ENCODE measurements at places on chromosomes 7 and 10.
A peak's percentile ranks its signal among the peaks of the same experiment; 100 is the strongest.

DNA sequence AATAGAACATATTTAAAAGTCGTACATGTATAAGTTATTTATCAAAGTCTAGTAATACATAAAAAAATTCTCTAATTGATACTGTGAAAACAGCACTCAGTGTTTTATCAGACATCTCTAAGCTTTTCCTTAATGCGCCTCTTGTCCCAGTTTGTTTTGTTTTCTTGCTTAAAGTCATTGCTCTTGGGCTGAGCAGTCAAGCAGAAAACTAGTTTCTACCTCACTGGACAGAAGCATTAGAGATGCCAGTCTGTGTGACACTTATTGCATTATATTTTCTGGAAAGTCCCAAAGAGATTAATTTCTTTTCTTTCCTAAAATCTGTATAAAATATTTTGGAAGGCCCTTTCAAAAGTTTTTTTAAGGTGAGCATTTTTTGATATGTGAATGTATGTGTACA, 236.2 kb downstream of the PCLO start:
- DNase-seq = no peak

GRCh38 chr10:115981081-115981480, 291.9 kb downstream of the GFRA1 start:
- no peak for DNase-seq

DNA sequence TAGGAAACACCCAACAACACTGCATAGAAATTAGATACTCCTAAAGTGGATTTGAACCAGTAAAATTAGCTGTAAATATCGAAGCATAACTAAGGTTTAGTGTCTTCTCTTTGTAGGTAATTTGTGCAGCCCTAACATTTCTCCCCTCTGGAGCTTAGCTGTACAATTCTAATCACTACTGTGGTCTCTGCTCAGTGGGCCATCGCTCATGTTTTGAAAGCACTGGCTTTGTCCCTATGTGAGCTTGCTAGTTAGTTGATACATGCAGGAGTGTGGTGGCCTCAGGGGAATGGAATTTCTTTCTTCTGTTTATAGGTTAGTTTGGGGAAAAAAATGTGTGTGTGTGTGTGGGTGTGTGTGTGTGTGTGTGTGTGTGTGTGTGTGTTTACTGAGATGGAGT, 373.1 kb downstream of the DPP6 start:
- DNase-seq = no peak

DNA sequence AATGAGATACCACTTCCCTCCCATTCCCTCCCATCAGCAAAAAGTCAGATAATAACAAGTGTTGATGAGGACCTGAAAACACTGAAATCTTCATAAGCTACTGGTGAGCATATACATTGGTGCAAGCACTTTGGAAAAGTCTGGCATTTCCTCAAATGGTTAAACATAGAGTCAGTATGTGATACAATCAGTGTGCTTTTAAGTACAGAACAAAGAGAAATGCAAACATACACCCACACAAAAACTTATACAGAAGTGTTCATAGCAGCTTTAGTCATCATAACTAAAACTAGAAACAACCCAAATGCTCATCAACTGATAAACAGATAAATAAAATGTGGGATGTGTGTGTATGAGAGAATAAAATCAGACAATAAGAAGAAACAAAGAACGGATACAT, 261.9 kb downstream of the ELMO1 start:
- no peak for DNase-seq

DNA sequence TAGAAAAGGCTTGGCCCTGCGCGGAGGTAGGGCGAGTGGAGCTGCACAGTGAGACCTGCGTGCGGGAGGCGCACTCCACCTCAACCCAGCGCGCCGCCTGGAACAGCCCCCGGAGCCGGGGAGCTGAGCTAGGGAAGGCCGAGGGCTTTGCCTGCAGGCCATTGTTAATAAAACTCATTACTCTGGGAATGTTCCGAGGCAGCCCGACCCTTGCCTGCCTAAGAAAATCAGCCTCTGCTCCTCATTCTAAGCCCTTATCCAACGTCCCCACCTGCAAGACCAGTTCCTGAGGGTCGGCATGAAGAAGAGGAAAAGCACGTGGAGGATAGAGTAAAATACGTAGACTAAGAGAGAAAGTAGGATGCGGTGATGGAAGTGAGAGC, 55.3 kb downstream of the C7orf25 start:
- DNase-seq = no peak

- no peak for DNase-seq
Measured at GRCh38 chr10:131729361-131729760, 171.4 kb upstream of the PPP2R2D start.

GRCh38 chr7:318878-319661, 29.1 kb downstream of the FOXL3 start:
- no peak for DNase-seq

- DNase-seq = no peak
Measured at GRCh38 chr10:49174261-49174925, 13.8 kb downstream of the TMEM273 start.

DNA sequence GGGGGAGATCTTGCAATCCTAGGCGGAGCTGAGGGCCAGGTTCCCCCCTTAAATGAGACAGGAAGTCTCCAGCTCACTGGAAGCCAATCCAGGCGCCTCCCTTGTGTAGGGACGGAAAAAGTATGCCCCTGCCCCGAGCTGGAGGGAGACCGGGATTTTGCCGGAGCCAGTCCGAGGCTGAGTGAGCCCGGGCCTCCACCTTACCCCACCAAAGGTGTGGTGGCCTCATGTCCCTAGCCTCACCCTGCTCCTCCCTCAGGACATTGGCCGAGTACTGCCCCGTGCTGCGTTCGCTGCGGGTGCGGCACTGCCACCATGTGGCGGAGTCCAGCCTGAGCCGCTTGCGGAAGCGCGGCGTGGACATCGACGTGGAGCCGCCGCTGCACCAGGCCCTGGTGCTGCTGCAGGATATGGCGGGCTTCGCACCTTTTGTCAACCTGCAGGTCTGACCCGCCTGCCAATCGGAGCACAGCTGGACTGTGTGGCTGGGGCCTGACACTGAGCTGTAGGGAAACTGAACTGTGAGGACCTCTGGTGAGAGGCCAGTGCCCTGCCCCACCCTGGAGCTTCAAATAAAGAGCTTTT, 2.0 kb downstream of the FBXL15 start:
- DNase-seq = peak; percentile 61

- no peak for DNase-seq
Measured at GRCh38 chr10:63169624-63170023, 36.5 kb downstream of the NRBF2 start.

DNA sequence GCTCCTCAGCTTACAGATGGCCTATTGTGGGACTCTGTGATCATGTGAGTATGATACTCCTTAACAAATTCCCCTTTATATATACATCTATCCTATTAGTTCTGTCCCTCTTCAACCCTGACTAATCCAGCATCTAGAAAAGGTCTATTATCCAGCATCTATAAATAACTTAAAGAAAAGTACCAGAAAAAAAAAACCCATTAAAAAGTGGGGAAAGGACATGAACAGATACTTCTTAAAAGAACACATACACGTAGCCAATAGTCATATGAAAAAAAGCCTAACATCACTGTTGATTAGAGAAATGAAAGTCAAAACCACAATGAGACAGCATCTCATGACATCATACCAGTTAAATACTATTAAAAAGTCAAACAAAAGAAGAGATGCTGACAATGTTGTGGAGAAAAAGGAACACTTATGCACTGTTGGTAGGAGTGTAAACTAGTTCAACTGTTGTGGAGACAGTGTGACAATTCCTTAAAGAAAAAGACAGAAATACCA, 549.5 kb upstream of the GRM3 start:
- no peak for DNase-seq

- DNase-seq = no peak
Measured at GRCh38 chr10:87842776-87843497, 20.4 kb downstream of the KLLN start.

- DNase-seq = peak; percentile 77
Measured at GRCh38 chr7:43669286-43670081, 59.8 kb downstream of the COA1 start.

DNA sequence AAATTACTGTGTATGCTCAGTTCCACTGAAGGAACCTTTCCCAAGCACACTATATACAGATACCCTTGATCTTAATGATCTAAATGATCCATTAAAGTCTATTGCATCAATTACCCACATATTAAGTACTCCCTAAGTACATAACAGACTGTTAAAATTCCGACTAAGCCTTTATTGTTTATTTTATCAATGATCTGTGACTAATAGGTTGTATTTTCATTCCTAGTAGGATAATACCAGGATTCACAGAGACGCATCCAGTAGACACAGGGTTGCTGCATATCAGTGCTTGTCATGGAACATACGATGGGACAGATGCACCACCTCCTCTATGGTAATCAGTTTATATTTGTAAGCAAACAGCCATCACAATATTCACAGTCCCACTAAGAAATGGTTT, 159.6 kb upstream of the SLC26A5 start:
- no peak for DNase-seq

- DNase-seq = no peak
Measured at GRCh38 chr7:151509670-151510333, 9.9 kb downstream of the RHEB start.

DNA sequence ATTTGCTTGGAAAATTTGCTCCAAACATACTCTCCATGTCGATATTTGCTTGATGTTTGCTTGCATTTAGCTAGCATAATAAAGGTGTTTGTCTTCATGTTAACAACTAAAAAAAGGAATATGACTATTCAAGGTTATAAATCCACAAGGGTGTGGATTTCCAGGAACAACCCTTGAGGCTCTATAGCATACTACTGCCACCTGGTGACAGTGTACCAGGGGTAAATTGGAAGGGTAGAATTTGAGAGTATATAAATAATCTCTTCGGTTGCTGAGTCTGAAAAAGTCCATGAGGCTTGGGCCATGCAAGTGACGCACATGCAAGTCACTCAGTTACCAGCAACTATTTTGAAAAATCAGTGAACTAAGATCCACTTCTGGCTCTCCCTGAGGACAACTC, 68.4 kb downstream of the SLIT1 start:
- DNase-seq = no peak

- peak; percentile 51 for DNase-seq
Measured at GRCh38 chr7:95246831-95247370, 77.4 kb downstream of the PON1 start.

DNA sequence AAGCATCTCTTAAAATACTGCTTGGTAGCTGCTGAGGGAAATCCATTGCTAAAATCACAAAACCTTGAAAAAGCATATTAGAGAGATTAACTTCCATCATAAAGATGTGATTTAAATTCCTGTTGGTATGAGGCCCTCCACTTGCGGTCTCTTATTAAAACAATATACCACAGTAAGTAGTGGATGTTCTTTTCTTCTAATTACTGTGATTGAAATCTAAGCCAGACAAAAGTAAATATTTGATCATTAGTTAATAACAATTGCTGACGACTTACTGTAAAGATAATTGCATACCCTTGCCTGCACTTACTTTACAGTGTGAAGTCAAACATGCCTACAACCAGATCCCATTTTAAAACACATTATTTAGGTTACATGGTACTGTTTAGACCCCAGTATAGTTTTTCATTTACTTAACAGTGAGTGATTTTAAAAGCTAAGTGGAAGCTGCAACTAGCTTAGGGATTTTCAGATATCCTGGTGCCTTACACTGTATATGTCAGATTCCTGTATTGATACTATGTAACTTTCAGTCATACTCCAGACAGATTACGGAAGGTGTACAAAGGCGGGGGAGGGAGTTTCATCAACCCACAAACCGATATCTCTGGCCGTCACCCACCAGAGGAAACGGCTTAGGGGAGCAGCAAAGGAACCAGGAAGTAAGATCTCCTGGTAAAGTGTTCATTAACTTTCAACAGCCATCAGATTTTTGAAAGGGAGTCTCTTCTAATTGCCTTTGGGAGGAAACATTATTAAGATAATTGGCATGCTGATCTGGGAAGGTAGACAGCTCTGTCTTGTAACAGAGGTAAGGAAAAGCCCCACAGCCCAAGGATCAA, 986 bp downstream of the NRP1 start:
- peak; percentile 39 for DNase-seq

- DNase-seq = no peak
Measured at GRCh38 chr10:44382131-44382858, 2.6 kb downstream of the CXCL12 start.

- DNase-seq = no peak
Measured at GRCh38 chr7:116591202-116592040, 66.6 kb downstream of the CAV1 start.

DNA sequence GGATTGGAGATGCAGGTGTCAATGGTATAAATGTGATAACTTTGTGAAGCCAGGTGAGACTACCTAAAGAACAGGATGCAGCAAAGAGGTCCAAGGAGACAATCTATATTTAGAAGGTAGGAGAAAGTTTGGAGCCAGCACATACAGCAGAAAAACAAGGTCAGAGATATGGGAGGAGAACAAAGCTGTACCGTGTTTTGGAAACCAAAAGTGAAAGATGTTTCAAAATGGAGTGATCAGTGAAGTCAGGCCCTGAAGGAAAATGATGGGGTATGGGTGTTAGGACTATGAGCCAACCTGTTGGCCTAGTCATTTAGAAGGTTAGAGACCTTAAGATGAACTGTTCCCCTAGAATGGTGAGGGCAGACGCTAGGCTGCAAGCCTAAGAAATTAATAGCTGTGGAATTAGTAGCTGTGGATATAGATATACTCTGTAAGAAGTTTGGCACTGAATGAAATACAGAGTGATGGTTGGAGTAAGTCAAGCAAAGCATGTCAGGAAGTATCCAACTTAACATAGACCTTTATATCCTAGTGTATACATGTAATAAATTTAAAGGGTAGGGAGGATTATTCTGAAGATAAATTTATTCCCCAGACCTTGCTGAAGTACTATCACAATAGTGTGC, 149.8 kb upstream of the WNT16 start:
- no peak for DNase-seq

DNA sequence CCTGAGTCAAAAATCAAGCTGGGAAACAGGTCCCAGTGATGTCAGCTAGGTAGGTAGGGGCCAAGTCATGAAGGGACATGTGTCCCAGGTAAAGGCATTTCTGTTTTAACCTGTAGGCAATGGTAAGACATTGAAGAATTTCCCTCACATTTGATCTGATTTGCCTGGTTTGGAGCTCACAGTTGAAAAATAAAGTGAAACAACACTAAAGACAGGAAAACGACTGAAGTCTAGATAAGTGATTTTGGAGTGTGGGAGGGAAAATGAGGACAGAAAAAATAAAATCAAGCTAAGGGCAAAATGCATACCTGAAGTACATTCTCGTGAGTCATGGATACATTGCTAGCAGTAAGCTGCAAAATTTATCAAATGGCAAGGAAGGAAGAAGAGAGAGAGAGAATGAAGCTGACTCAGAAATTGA, 169.9 kb downstream of the SKIDA1 start:
- DNase-seq = no peak

DNA sequence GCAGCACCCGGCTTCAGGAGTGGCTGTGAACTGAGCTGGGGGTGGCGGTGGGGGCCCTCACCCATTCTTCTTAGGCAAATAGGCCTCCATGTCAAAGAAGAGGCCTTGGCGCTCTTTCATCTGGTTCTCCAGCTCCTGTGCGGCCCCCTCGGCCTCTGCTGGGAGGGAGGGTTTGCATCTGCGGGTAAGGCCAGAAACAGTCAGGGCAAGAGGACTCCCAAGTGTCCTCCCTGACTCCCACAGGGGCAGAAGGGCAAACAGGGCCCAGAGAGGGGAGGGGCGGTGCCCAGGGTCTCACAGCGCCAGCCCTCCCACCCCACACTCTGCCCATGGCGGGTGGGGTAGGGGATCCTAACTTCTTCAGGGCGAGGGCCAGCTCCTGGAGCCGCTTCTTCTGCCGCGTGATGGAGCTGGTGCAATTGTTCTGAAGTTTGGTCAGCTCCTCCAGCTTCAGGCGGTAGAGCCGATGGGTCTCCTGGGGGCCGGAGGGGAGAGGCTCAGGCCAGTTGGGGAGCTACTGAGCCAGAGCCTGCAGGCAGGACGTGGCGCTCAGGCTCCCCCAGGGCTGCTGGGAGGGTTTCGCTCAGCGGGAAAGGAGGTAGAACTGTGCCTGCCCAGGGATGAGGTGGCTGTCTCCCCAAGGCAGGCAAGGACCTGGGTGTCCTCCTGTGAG, 2.2 kb downstream of the TMEM120A start:
- DNase-seq = no peak
